ENCODE measurements at places on chromosomes 2 and 18. TPM values are rescaled to one million over a fixed set of nuclear protein-coding genes. Genes with fewer than 3 reads are reported as not detected.

Gene DPYSL5
- total RNA-seq: not detected

Gene TRIM54
- total RNA-seq: not detected

Gene RUFY4
- 0.40 TPM for total RNA-seq

Gene KCNG2
- total RNA-seq: not detected

Gene DPP4
- 188 TPM for total RNA-seq

Gene GPR39
- not detected for total RNA-seq

Measured in naive thymus-derived CD4-positive, alpha-beta T cell (primary cell).